ENCODE measurements at places on chromosomes 2 and 18.

DNA sequence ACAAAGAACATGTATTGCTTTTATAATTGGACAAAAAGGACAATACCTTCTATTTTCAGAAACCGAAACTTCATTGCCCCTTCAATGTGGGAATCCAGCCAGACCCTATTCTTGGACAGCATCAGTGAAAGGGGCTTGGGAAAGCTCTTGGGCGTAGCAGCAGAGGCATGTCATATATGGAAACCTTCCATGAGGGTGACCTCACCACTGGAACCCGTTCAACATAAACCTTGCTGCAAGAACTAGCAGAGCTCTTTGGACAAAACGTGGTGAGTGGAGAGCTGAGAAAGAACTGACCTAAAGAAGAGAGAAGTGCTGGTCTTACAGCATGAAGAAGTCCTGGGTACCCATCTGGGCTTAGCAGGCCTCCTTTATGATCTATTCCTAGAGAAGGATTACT lies 22.7 kb upstream of the ACTG2 start:
- DNase-seq: no peak

DNA sequence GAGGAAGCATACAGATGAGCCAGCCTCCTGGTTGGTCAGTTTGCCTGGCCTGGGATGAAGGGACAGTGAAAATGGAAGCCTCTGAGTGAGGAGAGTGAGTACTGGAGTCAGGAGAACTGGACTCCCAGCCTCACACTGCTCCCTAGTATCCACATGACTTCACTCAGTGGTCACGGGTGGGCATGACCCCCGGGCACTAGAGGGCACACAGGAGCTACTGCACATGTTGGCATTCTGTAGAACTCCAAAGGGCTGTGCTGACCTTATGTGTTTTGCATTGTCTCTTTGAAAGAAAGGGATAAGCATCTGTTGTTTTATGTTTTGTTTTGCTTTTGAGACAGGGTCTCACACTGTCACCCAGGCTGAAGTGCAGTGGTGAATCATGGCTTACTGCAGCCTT lies 23.7 kb downstream of the NCAPH start:
- DNase-seq: peak; percentile 32

GRCh38 chr2:12883906-12884305 lies 167.2 kb downstream of the TRIB2 start:
- no peak for DNase-seq

- DNase-seq: no peak
Measured at GRCh38 chr2:199751492-199752120, 99.4 kb downstream of the FTCDNL1 start.

DNA sequence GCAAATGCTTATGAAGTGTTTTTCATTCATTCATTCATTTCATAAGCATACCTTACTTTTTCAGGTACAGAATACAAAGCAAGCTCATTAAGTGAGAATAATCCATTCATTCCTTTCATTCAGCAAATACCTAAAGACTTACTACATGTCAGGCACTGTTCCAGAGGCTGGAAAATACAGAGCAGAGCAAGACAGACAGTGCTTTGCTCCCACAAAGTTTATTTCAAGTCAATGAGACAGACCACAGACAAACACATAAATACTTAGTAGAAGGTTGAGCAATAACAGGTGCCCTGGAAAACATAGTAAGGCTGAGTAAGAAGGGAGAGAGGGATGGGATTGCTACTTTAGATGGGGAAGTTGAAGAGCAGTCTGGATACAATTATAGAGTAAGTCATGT lies 309.8 kb downstream of the C1D start:
- DNase-seq: no peak

- no peak for DNase-seq
Measured at GRCh38 chr2:47530105-47530760, 127.3 kb downstream of the MSH2 start.

- DNase-seq: no peak
Measured at GRCh38 chr2:55400332-55400731, 19.3 kb downstream of the CCDC88A start.

- no peak for DNase-seq
Measured at GRCh38 chr2:64515086-64515485, 9.0 kb upstream of the AFTPH start.

GRCh38 chr18:13239171-13239956 lies 20.8 kb downstream of the LDLRAD4 start:
- no peak for DNase-seq
